T-helper 17 cell (primary cell): ENCODE measurements at places on chromosomes 7 and 10. TPM values are rescaled to one million over a fixed set of nuclear protein-coding genes. Genes with fewer than 3 reads are reported as not detected.
A peak's percentile ranks its signal among the peaks of the same experiment; 100 is the strongest.

The NFKB2 gene
- 364 TPM for total RNA-seq

The NKX1-2 gene
- not detected for total RNA-seq

The FRA10AC1 gene
- 17.5 TPM for total RNA-seq

The ADAM12 gene
- 15.2 TPM for total RNA-seq

The ZNF138 gene
- total RNA-seq, result 7.6 TPM

The CCDC7 gene
- 60.4 TPM for total RNA-seq

DNA sequence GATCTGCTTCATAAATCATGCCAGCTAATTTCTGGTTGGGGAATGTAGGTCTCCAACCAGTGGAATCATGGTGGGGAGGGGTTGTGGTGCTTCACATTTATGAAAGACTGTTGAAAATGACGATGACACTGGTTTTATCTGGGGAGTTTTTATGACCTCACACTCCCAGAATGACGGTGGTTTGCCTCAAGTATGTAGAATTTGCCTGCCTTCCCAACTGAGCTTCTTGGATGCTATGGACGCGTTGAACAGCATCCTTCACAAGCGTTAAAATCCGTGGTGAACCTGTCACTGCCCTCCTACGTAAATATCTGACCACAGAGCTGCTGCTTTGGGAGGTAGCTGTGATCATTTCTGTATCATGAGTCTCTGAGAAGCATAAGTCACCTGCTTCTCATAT, 3.3 kb downstream of the INSYN2A start:
- DNase-seq, result no peak
- H3K27me3 ChIP-seq, result peaks cover 35% of the 10 kb centered on the region
- no peaks in the 10 kb centered on the region for H3K36me3 ChIP-seq
- no peak overlapping the region for H3K27ac ChIP-seq
- H3K4me1 ChIP-seq, result peaks cover 2% of the 10 kb centered on the region

DNA sequence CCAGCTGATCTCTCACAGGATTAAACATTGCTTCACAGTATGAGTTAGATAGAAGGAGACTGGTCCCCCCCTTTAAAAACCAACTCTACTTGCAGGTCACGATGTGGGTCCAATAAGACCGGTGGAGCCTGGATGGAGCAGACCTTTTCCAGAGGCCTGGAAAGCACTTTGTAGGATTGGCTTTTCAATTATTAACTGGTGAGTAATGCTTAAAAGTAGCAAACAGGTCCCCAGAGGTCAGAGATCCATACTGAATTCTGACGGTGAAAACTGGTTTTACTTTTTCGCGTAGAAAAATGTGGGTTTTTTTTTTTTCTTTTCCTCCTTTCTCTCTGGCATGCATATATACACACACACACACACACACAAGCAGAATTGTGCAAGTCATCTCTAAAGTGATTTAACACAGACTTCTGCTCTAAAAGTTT, 74.9 kb upstream of the OGDHL start:
- H3K36me3 ChIP-seq, result peaks cover 12% of the 10 kb centered on the region
- peaks cover 7% of the 10 kb centered on the region for H3K4me1 ChIP-seq
- DNase-seq, result no peak
- no peaks in the 10 kb centered on the region for H3K27me3 ChIP-seq

DNA sequence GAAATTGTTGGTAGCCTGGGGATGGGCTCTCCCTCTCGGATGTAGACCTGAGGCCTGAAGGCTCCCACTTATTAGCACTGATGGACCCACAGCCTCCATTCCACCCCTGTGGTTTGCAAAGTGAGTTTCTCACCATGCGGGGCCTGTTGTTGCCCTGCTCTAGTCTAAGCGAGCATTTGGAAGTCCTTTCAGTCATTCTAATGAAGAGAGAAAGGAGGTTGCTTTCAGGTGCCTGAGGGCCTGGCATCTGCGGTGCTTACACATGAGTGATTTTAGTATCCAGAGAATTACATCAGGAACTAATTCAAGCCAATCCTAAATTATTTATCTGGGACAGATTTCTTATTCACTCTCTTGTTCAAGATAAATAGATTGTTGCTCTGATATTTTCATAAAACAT, 61.6 kb downstream of the NAMPT start:
- no peak overlapping the region for H3K27ac ChIP-seq
- peaks cover 7% of the 10 kb centered on the region for H3K4me1 ChIP-seq
- H3K4me3 ChIP-seq, result no peak overlapping the region
- H3K27me3 ChIP-seq, result peaks cover 17% of the 10 kb centered on the region
- H3K36me3 ChIP-seq, result no peaks in the 10 kb centered on the region

GRCh38 chr10:95474228-95475002, 86.8 kb downstream of the SORBS1 start:
- H3K4me1 ChIP-seq, result peaks cover 2% of the 10 kb centered on the region
- H3K36me3 ChIP-seq, result no peaks in the 10 kb centered on the region
- peaks cover 25% of the 10 kb centered on the region for H3K27me3 ChIP-seq
- DNase-seq, result no peak
- H3K27ac ChIP-seq, result no peak overlapping the region

- no peak overlapping the region for H3K27ac ChIP-seq
- H3K4me3 ChIP-seq, result no peak overlapping the region
- H3K4me1 ChIP-seq, result peaks cover 17% of the 10 kb centered on the region
- DNase-seq, result no peak
- H3K27me3 ChIP-seq, result peaks cover 38% of the 10 kb centered on the region
Observed at GRCh38 chr10:133328358-133329343, 8.0 kb downstream of the CALY start.

GRCh38 chr10:33133557-33133956, 175.5 kb upstream of the ITGB1 start:
- DNase-seq, result no peak
- peak overlapping the region; percentile 74 for H3K4me3 ChIP-seq
- H3K36me3 ChIP-seq, result no peaks in the 10 kb centered on the region

GRCh38 chr7:461453-462172, 58.0 kb downstream of the PDGFA start:
- H3K27ac ChIP-seq, result no peak overlapping the region
- peaks cover 5% of the 10 kb centered on the region for H3K27me3 ChIP-seq
- no peaks in the 10 kb centered on the region for H3K4me1 ChIP-seq
- H3K4me3 ChIP-seq, result no peak overlapping the region

DNA sequence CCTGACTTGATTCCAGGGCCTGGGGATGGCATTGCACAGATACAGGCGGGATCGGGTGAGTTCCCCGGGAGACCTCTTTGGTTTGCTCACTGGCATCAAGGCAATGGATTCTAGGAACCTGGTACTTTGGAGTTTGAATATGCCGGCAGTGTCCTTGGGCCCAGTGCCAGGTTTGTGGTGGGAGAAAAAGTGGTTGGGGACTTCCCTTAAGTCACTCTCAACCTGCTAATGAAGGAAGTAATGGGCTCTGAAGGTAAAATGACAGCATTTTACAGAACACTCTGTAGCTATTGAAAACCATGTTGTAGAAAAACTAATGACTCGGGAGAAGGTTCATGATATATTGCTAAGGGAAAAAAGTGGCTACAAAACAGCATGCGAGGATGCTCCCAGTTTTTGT, 129.9 kb downstream of the CFAP58 start:
- H3K27ac ChIP-seq, result no peak overlapping the region
- no peak overlapping the region for H3K4me3 ChIP-seq
- H3K36me3 ChIP-seq, result no peaks in the 10 kb centered on the region
- H3K27me3 ChIP-seq, result peaks cover 52% of the 10 kb centered on the region

DNA sequence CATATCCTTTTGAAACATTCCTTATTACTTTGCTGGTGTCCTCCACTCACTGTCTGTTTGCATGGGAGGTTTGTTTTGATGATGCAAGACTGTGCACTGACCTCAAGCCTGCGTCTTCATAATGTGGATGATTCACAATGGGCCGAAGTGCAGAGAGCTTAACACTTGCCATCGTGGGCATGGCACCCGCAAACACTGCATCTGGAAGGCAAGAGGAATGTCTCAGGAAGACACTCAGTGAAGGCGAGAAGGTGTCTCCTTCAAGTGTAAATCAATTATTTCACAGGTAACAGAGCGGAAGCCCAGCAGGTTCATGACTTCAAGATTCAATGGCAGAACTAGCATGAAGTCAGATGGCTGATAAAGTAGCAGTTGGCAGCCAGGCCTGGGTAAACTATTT, 98.1 kb downstream of the DPY19L1 start:
- H3K36me3 ChIP-seq, result peaks cover 8% of the 10 kb centered on the region
- H3K4me3 ChIP-seq, result no peak overlapping the region
- DNase-seq, result no peak
- H3K4me1 ChIP-seq, result no peaks in the 10 kb centered on the region
- H3K27me3 ChIP-seq, result no peaks in the 10 kb centered on the region
